ENCODE measurements at places on chromosomes 5 and 9. TPM values are rescaled to one million over a fixed set of nuclear protein-coding genes. Genes with fewer than 3 reads are reported as not detected.
A peak's percentile ranks its signal among the peaks of the same experiment; 100 is the strongest.

DNA sequence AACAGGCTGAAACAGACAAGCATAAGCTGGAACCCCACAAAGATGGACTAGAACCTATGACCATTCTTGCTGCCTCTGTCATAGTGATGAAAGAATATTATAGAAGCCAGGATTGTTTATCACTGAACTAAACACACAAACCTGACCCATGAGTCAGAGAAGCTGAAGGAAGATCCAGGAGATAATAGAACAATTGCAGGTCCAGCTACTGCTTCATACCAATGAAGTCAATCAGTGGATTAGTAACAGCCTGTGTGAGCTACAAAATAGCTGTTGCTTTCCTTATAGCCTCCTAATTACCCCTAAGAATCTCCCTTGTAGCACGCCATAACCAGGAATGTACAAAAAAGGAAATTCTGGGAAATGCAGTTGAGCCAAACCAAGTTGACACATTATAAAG lies 459.9 kb upstream of the ZNF462 start:
- no peak for DNase-seq

DNA sequence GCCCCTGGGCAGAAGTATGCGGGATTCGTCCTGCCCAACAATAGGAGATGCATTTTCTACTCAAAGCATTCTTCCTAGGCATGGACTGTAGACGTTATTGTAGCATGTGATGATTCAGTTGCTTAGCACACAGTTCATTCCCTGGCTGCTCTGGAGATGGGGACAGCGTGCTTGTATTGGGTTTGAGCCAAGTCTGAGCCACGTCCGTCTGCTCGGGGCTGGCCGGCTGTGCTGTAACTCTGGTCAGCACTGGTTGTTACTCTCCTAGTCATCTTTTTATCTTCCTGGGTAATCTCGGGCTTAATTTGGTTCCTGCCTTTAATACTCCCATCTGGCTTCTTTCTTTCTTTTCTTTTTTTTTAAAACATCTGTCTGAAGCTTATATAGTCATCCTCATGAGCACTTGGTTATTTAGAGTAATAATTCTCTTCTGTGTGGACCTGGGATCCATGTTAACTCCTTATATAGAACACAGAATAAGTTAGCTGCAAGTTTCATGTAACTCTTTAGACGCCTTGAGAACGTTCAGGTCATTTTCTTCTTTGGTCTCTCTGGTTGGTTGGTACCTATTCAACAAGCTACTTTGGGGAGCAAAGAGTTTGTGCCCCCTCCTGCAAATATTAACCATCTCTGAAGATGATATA lies 118.8 kb upstream of the RPS23 start:
- DNase-seq, result peak; percentile 57

Gene PDCD1LG2
- 0.40 TPM for total RNA-seq

DNA sequence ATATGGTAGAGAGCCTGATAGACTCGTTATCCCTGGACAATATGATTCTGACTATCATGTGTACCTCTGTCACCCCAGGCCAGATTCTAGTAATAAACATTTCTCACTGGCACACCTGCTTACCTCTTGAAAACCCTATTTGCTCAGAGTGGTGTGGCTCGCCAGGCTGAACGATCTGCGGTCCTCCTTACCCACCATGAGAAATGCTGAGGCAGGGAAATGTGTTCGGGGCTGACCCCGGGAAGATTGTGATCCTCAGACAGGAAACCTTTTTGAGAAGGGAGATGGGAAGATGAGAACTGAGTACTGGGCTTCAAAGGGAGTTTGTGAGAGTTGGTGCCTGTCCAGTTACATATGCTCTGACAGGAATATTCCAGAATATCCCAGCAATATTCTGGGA lies 10.7 kb upstream of the PRXL2C start:
- DNase-seq, result no peak

Gene PTGDS
- 4.4 TPM for total RNA-seq

Gene AGXT2
- total RNA-seq, result 4.8 TPM
